Motor neuron (in vitro differentiated cells): ENCODE measurements at places on chromosomes 1 and 21.
A peak's percentile ranks its signal among the peaks of the same experiment; 100 is the strongest.

- no peak for ATAC-seq
These were observed 27.7 kb downstream of the RGS1 start for GRCh38 chr1:192603218-192603787.

GRCh38 chr1:170133766-170134495, 11.8 kb upstream of the NTMT2 start:
- no peak for ATAC-seq

- no peak for ATAC-seq
These were observed 160.8 kb downstream of the DISP1 start for GRCh38 chr1:222975472-222976122.

DNA sequence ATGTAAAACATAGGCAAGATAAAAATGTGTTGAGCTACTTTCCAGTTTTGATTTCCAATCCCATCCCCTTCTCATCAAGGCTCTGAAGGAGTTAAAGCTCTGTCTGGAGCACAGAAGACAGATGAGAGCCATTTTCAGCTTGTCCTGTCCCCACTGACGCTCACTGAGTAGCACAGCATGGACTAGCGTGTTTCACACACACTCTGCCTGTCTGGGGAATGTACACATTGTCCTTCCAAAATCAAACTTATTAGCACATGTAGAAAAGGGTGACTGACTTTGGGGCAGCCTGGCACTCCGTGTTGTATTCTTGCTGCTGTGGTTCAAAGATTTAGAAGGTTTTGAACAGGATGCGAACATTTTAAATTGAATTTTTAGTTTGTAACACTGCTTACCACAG, 139.2 kb downstream of the NEK7 start:
- ATAC-seq, result peak; percentile 51

DNA sequence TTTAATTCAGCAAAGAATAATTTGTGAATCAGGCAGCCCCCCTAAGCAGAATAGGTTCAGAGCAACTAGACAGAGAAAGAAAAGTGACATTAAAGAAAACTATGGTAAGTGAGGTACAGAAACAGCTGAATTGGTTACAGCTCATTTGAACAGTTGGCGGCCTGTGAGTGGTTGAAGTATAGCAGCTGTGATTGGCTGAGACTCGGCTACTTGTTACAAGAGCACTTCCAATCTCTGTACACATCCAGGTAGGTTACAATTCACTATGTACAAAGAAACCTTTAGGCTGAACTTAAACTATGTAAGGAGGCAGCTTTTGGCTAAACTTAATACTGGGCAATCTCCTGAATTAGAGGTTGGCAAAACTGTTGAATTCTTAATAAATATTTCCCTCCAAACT, 171.1 kb upstream of the LHX8 start:
- no peak for ATAC-seq

DNA sequence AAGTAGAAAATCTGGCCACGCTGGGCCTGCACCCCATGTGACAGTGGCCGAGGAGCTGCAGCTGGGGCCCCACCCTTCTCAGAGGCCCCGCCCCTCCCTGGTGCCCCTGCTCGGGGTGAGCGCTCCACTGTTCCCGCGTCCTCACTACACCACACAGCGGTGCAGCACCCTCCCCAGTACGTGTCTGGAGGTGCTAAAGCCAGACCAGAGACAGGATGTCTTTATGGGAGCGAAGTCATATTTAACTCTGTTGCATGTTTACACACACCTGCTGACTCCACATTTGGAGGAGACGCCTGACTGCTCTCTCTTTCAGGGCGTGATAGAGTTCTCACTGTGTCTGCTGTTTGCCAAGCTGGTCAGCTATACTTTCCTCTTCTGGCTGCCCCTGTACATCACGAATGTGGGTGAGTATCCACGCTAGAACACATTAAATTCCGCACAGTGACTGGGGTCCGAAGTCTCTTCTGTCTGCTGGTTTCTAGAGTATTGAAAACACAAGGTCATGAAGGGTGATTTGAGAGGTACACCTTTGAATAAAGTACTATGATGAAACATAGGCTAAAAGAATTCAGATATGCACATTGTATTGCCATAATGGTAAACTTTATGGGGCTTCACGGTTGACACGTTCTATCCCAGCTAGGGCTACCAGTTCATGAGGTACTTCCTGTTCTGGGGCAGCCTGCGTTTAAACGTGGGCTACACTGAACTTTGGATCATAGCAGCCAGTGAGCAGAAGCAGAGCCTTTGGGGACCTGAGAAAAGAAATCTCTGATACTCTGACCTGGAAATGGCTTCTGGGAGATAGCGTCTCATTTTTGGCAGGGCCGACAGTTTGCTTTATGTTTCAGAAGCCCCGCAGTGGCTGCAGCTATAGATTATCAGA, 48.4 kb downstream of the SLC37A1 start:
- ATAC-seq, result peak; percentile 42

- peak; percentile 56 for ATAC-seq
These were observed 19.5 kb downstream of the UBASH3A start for GRCh38 chr21:42423197-42423675.

GRCh38 chr1:241714321-241715218, 62.5 kb downstream of the WDR64 start:
- ATAC-seq, result no peak

- ATAC-seq, result no peak
These were observed 19.4 kb downstream of the CERS2 start for GRCh38 chr1:150955280-150955679.

- no peak for ATAC-seq
These were observed 518.9 kb downstream of the BRINP3 start for GRCh38 chr1:189958756-189959155.

- ATAC-seq, result no peak
These were observed 11.0 kb downstream of the AGTRAP start for GRCh38 chr1:11746795-11747487.

DNA sequence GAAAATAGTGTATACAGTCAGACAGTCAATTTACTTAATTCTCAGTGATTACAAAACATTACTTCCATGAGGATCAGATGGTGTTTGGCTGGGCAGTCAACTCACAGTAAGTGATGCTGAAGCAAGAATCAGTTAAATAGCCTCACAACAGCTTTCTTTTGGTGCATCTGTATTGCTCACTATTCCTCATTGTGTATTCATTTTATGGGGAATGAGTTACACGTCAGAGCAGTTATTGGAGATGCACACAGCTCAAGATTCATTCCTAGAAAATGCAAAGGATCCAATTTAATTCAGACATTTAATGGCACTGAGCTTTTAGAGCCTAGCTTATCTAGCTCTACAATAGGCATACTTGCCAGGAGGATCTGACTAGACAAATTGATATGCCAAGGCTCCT, 150.6 kb downstream of the HS2ST1 start:
- no peak for ATAC-seq

GRCh38 chr1:8162168-8162567, 136.1 kb upstream of the ERRFI1 start:
- ATAC-seq, result no peak

GRCh38 chr1:106926803-106927582, 129.5 kb upstream of the PRMT6 start:
- ATAC-seq, result peak; percentile 58

GRCh38 chr1:116820369-116820768, 66.1 kb downstream of the CD2 start:
- no peak for ATAC-seq

DNA sequence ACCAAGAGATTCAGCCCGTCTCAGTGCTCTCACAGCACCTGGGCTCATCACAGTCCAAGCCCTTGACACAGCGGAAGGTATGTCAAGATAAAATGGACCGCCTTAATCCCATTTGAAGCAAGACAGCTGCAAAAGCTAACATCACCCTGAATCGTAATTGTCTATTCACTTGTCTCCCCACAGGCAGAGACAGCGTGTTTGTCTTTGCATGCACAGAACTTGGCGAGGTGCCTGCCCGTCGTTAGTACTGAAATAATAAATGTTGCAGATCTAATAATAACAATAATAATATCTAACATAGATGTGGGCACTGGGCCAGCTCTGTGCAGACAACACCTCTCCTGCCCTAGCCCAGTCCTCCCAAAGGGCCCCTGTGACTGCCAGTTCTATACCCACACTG, 271.7 kb downstream of the NPHP4 start:
- no peak for ATAC-seq

DNA sequence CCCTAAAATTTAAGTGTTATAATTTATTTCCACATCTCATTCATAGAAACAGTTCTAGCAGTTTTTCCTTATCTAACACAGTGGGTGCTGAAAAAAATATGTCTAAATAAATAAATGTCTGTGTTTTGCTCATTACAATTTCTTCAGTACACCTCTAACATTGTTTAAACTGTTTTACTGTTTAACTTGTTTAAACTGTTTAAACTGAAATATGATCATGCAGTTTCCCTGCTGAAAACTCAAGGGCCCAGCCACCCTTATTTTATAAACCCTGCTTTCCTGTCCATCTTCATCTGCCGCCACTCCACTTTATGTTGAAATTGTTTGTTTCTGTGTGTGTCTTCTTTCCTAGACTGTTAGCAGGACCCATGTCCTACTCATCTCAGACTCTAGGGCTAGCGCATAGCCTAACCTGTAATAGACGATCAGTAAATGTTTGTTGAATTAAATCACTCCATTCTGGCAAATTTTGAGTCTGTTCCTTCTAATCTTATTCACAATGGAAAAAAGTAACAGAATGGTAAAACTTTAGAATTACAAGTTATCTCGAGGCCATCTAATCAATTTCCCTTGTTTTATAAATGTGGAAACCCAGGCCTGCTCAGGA, 9.4 kb upstream of the PIK3C2B start:
- ATAC-seq, result no peak

- no peak for ATAC-seq
These were observed 1.7 kb upstream of the JUN start for GRCh38 chr1:58785442-58786058.

- no peak for ATAC-seq
These were observed 67.7 kb downstream of the MPZL1 start for GRCh38 chr1:167789501-167789900.

GRCh38 chr21:25638660-25639550, at the start of gene JAM2:
Gene JAM2 (plus strand): TSS chr21:25639258. CDS start chr21:25639822, 564 bp downstream.
- ATAC-seq, result peak; percentile 56

DNA sequence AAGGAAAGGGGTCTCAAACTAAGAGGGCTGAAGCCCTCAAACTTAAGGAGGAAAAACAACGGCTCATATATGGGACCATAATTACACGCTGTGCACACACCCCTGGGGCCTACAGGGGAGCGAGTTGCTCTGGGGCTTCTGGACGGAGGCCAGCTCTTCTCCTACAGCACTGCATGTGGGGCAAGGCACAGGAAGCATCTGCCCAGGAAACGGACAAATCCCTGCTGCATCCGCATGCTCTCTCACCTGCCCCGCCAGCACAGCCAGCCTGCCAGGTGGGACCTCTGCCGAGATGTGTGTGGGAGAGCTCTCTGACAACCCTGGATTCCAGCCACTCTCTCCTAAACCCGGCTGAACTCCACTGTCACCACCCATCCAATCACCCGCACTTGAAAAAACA, 54.1 kb downstream of the MRPL37 start:
- ATAC-seq, result no peak

GRCh38 chr1:207755846-207756693, 4.2 kb downstream of the CD46 start:
- no peak for ATAC-seq

- ATAC-seq, result no peak
These were observed 233.0 kb upstream of the NRIP1 start for GRCh38 chr21:15297824-15298223.

DNA sequence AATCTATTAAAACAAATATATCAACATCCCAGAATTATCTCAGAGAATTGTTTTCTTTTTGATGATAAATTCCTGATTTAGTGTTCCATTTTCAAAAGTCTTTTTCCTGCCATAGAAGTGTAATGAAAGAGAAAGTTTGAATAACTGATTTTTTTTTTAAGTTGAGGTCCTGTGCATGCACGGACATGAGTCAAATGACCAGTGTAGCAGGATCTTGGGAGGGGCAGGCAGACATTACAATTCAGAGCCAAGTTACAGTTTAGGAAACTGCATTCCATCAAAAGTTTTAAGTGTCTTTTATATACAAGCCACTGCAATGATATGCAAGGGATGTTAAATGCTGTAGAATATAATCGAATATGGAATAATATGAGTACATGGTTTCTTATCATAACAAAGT, 227.5 kb downstream of the HMCN1 start:
- ATAC-seq, result no peak

DNA sequence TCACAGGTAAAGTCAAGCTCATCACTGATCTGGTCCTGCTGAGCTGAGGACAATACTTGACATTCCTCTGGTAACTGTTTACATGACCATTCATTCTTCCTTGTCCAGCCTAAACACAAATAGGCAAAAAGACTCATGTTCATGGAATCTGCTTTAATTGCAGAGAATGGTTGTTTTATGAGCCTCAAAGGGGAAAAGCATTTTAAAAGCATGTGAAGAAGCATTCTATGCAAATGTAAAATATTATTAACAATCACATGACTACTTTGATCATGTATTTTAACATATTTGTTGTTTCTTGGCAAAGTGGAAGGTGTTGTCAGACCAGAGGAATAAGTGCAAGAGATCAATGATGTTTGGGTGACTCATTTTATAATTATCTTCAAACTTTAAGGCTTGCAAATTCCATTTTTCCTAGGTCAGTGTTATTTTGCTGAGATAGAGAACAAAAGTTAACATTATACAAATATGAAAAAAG, 133.7 kb downstream of the RUNX1 start:
- peak; percentile 62 for ATAC-seq

DNA sequence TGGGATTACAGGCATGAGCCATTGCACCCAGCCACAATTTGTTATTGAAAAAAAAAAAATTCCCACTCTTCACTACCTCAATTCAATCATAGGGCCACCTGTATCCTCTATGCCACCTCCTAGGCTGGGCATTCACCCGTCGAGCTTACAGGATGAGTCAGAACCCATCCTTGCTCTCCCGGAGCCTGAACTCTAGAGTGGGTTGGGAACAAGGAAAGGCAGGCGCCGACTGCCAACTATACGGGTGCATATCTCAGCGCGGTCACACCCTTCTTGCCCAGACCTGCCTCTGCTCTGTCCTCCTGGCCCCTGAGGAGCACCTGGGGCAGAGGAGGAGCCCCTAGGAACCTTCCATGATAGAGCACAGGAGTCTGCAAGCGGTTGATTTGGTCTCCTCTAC, 21.4 kb upstream of the LBR start:
- ATAC-seq, result no peak

DNA sequence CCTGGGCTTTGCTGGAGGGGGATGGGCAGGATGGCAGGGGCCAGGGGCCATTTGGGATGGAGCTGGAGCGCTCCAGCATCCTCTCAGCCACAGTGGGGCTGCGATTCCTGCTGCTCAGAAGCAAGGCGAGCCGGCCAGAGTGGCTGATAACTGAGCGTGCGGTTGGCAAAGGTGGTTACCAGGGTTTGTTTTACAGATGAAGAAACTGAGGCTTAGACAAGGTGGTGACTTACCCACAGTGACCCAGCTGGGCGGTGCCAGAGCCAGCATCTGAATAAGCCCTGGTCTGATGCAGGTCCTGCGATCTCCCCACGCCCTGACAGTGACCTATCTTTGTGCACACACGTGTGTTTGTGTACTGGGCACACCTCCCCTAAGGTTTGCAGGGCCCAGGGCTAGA, 5.9 kb upstream of the PRXL2B start:
- no peak for ATAC-seq

GRCh38 chr1:44036409-44037139, 5.3 kb upstream of the SLC6A9 start:
- peak; percentile 70 for ATAC-seq

DNA sequence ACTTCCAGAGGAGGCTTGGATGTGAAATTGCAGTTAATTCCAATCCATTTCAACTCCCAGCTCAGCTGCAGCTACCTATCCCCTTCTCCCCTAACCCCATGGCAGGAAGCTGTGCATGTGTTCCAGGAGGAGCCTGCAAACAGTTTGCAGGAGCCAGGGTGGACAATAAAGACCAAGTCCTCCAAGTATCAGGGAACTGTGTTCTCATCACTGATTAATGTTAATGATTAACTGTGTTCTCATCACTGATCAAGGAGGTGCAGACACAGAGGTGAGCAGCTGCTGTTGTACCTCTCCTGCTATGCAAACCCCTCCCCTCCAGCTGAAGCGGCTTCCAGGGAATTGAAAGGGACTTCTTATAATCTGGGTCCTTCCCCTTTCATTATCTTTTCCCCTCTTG, 19.2 kb downstream of the CLDN19 start:
- ATAC-seq, result no peak
